ENCODE measurements at places on chromosomes 12 and 14.

- DNase-seq: no peak
Observed at GRCh38 chr14:50816395-50817047, 14.4 kb downstream of the NIN start.

- DNase-seq: no peak
Observed at GRCh38 chr14:24885410-24885913, 164.5 kb downstream of the STXBP6 start.

- no peak for DNase-seq
Observed at GRCh38 chr12:104693493-104693892, 236.7 kb downstream of the CHST11 start.

GRCh38 chr12:12881151-12881909 is 10.0 kb upstream of the GPRC5A start:
- DNase-seq: no peak

GRCh38 chr14:91098591-91098990 is 15.3 kb upstream of the DGLUCY start:
- DNase-seq: no peak

- DNase-seq: no peak
Observed at GRCh38 chr12:123142518-123142840, 8.4 kb downstream of the PITPNM2 start.

- no peak for DNase-seq
Observed at GRCh38 chr14:98446508-98446907, 825.5 kb downstream of the BCL11B start.

- DNase-seq: no peak
Observed at GRCh38 chr14:28603606-28604005, 163.0 kb upstream of the FOXG1 start.

DNA sequence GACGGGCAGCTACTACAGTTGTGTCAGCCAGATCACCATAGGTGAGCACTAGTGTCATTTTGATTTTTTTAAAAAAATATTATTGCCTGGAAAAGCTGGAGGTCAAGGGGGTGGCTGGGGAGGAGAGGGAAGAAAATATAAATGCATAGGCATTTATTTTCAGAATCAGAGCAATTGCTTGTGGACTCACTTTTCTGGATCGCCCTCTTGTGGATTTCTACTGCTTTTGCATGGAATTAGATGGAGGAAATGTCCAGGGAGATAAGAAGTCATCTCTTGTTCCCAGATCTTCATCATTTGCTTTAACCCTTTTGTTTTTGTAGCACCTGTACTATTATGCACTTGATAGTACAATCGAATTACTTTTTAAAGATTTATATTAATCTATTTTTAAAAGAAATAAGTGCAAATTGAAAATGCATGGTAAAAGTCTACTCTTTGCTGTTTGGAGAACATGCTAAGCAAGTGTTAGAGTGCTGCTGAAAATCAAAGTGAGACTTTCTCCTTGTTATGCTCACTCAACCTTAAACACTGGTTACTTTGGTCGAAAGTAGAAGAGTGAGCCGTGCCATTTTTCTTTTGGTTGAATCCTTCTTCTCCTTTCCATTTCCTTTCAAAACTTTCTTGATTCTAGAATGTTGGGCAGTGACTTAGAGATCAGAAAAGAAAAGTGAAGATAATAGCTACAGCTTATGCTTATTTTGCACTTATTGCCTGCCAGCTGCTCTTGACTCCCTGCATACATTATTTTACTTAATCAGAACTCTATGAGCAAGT is 60.6 kb upstream of the ANO4 start:
- no peak for DNase-seq

GRCh38 chr12:129631316-129631715 is 272.5 kb downstream of the TMEM132D start:
- DNase-seq: no peak

- no peak for DNase-seq
Observed at GRCh38 chr14:22320362-22320750, 268.7 kb downstream of the DAD1 start.

DNA sequence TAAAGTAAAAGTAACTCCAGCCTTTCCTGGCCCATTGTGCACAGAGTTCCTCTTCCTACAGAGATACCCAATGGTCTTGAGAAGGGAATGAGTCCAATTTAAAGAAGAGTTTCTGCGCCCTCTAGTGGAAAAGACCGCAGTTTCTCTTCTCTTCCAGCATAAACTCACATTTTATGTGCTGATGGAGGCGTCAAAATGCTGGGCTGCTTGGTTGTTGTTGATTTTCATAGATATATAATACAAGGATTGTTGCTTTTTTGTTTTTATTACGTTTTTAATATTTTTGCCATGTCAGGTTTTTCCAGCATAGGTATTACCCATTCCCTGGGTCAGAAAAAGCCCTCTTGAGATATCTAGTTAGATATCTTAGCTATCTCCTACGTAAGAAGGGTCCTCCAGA is 356.9 kb upstream of the STXBP6 start:
- no peak for DNase-seq

- no peak for DNase-seq
Observed at GRCh38 chr12:80232837-80233236, 133.5 kb downstream of the OTOGL start.

- no peak for DNase-seq
Observed at GRCh38 chr12:45626965-45627364, 102.5 kb upstream of the ARID2 start.

DNA sequence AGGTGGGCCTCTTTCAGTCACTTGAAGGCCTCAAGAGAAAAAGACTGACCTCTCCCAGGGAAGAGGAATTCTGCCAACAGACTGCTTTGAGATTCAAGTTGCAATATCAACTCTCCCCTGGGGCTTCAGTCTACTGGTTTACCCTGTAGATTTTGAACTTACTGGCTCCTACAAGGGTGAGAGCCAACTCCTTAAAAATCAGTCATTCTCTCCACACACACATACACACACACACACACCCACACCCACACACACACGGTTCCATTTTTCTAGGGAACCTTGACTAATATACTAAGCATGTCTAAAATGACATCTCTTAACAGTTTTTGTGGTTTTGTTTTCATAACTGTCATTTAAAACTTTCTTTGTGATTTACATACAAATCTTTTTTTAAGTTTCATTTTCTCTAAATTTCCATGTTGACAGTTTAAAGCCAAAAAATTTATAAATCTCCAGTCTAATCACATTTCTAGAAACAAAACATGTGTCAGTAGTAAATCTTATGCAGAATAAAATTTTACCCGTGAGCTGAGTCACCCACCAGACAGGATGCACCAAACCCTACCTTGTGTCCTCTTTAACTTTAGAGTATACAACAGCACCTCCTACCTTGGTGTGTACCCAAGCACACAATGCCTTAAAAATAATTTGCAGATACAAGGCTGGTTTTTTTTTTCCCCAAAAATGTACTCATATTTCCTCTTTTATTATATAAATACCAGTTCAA is 394.6 kb downstream of the AEBP2 start:
- DNase-seq: no peak

DNA sequence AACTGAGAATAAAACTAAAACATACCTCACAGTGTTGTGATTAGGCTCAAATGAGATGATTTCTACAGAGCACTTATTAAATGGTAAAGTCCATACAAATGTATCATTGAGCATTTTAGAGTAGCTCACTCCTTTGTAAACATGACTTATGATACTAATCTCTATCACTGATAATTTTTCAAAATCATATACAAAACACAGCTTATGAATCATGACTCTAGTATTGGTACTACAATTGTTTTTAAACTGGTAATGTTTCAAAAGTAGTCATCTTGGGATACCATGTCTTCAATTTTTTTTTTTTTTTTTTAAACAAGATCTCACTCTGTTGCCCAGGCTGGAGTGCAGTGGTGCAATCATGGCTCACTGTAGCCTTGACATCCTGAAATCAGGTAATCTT is 40.1 kb upstream of the KRR1 start:
- no peak for DNase-seq

- DNase-seq: no peak
Observed at GRCh38 chr12:68521848-68522502, 88.7 kb upstream of the RAP1B start.

GRCh38 chr14:90518941-90519256 is 122.1 kb downstream of the CALM1 start:
- DNase-seq: peak; percentile 71

GRCh38 chr12:96187956-96188355 is 6.2 kb upstream of the ELK3 start:
- no peak for DNase-seq

GRCh38 chr14:100140452-100141078 is 18.9 kb downstream of the DEGS2 start:
- DNase-seq: no peak

DNA sequence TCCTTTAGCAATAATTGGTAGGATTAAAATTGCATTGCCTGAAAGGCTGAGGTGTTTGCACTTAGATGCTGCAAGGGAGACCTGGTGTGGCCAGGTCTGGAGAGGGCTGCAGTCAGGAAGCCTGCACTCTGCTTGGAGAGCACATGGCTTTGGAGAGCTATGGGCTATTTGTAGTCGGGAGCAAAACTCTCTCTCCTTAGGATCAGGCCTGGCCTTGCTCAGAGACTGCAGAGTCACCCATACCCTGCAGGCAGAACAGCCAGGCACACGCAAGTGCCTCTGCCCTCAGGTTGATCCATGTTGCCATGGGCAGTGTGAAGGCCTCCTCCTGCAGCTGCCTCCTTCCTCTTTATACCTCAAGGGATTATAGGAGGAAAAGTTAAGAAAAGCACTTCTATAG is 26.8 kb downstream of the CKB start:
- no peak for DNase-seq

- no peak for DNase-seq
Observed at GRCh38 chr12:66571361-66571915, 107.4 kb downstream of the GRIP1 start.

DNA sequence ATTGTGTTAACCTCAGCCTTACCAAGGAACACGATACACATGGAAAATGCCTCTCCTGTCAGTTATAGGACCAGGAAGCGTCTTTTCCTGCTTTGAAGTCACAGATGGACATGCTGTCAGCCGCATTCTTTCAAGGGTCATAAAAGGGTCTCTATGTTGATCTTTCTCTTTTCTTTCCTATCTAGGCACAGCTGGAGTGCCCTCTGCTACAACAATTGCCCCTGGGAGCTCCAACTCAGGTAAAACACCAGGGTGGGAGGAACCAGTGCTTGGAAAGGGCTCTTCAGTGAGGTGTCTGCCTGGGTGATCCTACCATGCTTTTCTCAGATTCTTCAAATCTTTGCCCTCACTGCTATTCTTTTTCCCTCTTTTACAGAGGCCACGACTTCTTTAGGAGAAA is 157.4 kb upstream of the CNTN1 start:
- DNase-seq: no peak

DNA sequence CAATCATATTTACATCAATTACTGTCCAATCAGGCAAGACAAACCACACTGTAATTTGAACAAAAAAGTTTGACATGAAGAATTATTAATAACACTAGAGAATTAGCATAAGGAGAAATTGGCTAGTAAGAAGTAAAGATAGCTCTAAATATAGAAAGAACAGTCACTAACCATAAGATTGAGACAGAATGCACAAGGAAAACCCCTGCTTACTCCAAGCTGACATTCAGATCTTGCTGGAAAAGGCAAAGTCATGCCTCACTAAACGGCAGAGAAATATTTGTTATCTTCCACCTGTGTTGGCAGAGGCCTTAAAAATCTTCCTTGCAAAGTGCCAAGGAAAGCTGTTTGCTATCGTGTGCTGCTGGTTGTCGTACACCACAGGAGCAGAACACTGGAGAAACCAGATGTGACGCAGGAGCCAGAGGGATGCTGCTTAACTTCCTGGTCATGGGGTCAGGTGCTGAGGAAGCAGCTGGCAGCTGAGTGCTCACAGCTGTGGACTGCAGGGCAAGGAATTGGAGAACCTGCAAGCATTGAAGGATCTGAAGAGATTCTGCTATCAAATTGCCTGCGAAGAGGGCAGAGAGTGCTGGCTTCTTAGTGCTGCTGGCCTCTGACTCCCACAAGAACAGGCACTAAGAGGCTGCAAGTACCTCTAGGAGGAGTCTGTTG is 1323.3 kb downstream of the LRFN5 start:
- DNase-seq: no peak

- no peak for DNase-seq
Observed at GRCh38 chr14:57061009-57061711, 207.5 kb downstream of the EXOC5 start.

DNA sequence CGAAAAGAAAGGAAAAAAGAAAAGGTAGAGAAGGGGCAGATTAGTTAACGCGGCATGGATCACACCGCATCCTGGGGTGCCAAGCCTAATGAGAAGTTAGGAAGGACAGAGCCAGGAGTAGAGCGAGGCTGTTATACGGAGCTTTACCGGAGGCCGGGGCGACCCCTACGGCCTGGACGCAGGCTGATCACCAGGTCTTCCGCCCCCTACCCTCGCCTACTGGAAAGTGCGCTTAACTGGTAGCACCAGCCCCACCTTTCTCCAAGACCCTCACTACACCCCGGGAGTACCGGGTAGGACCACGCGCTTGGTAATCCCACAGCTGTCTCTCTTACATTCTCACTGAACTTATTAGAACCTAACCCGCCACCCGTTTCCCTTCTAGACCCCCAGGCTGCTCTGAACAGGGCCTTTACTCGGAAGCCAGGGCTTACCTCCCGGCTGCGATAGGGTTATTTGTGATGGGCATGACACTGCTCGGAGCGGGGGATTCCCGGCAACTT is 33.8 kb downstream of the WBP11 start:
- peak; percentile 19 for DNase-seq

DNA sequence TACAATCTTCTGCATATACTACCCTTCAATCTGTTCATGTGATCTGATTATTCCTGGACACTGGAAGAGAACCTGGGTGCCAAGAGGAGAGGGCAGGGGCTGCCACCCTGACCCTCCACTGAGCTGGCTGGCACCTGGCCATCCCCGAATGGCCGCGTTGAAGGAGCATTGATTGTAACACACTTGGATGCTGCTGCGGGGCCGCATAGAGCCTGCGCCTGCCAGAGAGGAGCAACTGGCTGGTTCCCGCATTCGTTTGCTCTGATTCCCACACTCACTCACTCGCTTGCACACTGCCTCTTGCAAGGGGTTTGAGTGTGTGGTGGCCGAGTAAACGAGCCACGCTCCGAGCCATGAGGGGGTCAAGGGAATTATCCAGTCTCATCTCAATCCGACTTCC is 32.4 kb downstream of the PSEN1 start:
- DNase-seq: no peak

DNA sequence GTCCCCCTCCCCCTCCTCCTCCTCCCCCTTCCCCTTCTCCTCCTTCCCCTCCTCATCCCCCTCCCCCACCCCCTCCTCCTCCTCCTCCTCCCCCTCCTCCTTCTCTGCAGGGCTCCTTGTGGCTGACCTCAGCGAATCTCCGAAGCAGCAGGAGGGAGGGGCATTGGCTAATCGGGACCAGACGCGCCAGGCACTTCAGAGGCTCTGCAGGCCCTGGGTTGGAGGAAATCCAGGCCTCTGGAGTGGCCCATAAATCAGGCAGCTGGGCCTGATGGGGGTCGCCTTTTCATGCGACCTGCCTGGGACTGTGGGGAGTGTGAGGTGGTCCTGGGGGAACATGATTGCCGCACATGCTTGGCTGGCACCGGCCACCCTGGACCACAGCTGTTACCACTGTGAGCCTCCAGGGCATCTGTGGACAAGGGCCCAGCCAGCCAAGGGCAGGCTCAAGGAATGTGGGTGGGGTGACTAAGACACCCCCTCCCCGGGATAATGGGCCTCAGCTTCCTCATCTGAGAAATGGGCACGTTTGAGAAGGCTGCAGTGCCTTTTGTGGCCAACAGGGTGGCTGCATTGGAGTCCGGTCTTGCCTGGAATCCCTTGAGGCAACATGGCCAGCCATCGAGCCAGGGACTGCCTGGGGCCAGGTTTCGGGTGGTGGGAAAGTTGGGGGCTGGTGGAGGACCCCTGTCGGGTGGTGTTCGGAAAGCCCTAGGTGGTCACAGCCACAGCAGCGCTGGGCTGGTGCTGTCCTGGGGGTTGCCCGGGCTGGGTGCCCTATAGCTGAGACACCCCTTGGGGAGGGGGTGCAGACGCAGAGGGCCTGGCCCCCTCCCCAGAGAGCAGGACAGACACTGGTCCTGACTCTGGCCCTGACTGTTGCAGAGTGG is 12.0 kb downstream of the KIF26A start:
- DNase-seq: no peak

Measured in GM20000 (cell line).